ENCODE measurements at places on chromosomes 6 and 20.

- DNase-seq, result no peak
Measured at GRCh38 chr20:50540620-50541605, 30.7 kb downstream of the PTPN1 start.

DNA sequence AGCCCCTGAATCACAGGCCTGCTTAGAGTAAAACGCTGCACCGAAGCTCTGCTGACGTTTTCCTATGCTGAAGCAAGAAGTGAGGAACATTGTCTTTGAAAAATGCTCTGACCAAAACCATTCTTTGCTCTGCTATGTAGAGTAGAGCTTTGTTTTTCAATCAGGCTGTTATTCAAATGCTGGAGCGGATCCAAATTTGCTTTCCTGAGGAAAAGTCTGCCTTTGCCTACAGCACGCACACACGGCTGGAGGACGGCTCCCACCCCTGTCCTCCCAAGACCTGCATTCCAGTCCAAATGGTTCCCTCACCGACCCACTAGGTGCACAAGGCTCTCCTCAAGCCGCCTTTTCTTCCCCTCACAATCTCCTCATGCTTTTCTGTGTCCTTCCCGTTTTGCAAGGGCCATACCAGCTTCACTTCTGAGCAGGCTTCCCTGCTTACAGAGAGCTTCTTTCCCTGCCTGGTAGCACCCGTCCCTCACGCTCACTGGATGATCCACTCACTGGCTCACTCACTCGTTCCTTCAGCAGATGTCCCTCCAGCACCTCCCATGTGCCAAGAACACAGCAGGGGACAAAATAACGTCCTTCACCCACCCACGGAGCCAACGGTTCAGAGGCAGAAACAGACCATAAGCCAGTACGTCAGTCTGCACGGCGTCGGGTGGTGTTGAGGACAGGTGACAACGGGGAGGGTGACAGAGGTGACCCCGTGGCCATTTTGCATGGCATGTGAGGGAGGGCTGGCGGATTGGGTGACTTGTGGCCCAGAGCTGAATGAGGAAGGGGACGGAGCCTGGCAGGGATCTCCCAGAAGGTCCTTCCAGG, 137.9 kb upstream of the NEDD9 start:
- no peak for DNase-seq

GRCh38 chr6:124742971-124743370, 219.3 kb upstream of the RNF217 start:
- no peak for DNase-seq

- DNase-seq, result no peak
Measured at GRCh38 chr6:80618953-80619352, 512.5 kb downstream of the BCKDHB start.

DNA sequence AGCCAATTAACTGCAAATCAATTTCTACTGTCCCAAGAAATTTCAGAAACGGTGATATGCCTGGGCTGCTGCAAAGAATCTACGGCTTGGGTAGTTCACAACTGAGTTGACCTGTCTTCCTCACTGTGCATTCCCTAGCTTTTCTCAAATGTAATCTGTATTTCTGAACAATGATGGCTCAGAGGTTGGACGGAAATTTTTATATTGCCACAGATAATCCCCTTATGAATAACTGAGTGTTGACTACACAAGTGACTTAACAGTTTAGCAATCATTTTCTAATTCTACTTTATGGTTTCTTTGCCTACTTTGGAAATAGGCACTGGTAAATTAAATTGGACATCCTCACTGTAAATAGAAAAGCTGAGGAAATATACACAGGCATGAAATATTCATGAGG, 94.5 kb downstream of the ARHGAP18 start:
- no peak for DNase-seq

GRCh38 chr6:159467473-159468041, 225.5 kb downstream of the SOD2 start:
- DNase-seq, result no peak

DNA sequence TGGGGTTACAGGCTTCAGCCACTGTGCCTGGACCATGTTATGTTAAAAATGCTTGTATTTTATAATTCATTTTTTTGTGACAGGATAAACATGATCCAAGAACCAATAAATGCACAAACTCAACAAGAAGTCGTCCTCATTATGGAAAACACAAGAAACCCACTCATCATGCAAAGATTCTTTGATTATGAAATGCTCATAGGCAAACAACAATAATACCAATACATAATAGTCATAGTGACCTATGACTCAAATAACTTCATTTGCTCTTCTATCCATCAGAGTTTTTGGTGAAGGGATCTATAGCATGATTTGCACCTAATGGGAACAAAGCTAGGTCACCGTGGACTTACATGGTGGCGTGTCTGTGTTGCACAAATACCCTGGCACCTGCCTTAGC, 217.1 kb upstream of the THEMIS start:
- DNase-seq, result no peak

DNA sequence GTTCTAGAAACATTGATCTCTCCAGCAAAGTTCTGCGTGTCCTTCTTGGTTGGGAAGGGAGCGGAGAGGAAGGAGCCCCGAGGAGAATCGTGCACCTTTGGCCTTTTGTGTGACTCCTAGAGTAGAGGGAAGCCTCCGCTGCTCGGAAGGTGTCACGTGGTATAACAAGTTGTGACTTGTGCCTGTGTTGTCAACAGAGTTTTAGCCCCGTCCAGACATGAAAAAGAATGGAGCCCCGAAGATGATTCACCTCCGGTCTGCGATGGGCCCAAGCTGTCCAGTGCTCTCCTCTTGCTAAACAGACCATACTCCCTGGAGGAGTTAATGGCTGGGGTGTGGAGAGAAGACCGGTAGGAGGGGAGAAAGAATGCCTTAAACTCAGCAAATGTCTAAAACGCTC, 7.0 kb downstream of the EYA2 start:
- no peak for DNase-seq

DNA sequence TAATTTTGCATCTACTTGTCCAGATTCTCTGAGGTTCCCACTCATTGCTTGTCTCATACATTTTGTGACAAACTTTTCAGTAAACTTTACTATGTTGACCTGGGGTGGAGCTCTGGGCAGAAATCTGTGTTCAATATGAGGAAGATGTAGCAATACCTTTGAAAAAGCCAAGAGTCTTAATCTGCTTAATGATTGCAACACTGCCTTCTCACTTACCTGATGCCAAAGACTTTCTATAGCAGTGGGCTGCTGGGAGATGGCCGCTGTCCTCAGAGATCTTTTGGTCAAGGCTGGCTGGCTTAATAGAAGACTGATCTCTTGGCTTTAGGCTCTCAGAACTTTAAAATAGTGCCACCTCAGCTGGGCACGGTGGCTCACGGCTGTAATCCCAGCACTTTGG, 70.1 kb upstream of the RBM24 start:
- no peak for DNase-seq

GRCh38 chr20:20304942-20305341, 63.0 kb upstream of the INSM1 start:
- DNase-seq, result no peak

DNA sequence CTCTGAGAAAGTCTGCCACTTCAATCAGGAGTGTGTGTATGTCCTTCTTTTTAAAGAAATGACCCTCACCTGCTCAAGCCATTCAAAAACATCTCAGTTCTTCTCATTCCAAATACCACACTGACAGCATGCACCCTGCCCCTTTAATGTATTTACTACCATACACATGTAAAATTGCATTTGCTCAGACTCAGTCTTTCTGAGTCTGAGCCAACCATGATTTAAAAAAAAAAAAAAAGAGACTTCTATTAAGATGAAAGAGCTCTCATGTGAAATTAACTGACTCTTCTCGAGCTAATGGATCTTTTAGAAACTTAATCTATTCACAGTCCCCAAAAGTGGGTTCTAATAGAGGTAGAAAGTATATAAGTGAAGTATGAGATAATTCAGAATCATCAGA, 1.4 kb upstream of the FILIP1 start:
- DNase-seq, result no peak

DNA sequence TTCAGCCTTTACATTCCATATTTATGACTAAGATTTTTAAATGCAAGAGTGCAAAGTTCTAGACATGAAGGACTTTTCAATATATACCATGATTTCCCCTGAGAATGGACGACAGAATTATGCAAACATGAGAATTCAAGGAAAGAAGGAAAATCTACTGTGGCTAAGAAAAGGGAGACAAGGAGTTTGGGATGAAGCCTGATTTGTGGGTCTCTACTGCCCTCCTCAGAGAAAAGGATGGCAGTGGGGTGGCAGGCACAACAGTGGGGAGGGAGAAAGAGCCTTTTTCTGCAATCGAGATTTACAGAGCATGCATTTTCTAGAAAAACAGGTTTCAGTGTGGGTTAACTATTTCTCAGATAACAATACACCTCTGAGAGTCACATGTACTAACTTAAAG, 466.9 kb upstream of the NRSN1 start:
- peak; percentile 14 for DNase-seq

GRCh38 chr6:15239616-15240364, 6.1 kb upstream of the JARID2 start:
- DNase-seq, result no peak

DNA sequence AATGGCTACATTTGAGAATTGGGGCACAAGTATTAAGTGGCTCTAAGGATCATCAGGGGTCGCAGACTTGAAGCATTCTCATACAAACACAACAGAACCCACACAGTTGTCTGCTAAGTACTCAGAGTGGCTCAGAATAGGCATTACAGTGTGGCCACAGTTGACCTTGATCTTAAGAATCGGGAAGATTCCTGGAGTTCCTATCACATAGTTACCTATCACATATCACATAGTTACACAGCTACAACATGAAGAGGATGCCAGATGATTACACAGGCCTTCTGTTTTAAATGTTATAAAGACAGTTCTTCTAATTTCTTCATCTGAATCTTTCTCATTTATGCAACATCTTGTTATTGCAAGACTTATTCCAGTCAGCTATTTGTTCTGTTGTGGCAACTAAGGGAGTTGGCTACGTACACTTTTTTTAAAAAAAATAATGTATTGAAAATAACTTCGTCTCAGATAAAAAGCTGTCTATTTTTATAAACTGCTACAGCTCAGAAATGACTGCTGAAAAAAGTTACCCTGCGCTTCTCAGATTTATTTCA, 129.0 kb downstream of the REV3L start:
- DNase-seq, result no peak

DNA sequence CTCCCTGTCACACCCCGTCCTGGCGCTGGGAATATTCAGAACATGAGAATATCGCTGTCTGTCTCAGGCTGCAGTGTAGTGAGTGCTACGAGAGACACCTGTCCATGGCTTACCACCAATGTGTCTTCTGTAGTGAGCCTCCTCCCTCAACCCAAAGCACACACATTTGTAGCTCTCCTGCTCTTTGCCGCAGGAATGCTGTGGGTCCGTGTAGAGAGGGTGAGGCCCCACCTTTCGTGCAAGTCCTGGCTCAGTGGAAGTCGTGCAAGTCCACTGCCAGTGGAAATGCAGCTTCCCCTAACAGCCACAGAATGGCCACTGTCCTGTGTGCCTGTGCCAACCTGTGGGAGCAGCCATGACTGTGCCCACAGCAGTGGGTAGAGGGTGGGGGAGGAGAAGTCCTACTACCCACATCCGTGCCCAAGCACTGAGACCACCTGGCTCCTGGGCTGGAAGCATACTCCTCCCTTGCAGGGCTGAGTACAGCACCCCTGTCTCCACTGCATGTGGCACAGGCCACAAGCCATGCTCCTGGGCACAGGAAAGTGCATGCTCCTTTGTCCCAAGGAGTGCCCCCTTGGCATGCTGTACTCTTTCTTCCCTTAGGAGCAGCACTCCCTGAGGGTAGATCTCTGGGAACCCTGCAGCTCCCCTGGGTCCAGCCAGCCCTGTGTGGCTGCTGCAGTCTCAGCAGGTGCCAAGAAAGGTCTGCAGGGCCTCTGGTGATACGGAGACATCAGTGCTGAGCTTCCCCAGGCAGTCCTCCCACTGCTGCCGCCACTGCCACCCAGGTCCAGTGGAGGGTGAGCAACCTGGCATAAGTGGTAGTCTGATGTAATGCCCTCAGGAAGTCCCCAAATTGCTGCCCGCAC, 28.0 kb downstream of the IGF2R start:
- no peak for DNase-seq

GRCh38 chr20:57478176-57478575, 46.8 kb downstream of the CTCFL start:
- DNase-seq, result no peak

- DNase-seq, result no peak
Measured at GRCh38 chr6:90643381-90643780, 56.5 kb upstream of the MAP3K7 start.

DNA sequence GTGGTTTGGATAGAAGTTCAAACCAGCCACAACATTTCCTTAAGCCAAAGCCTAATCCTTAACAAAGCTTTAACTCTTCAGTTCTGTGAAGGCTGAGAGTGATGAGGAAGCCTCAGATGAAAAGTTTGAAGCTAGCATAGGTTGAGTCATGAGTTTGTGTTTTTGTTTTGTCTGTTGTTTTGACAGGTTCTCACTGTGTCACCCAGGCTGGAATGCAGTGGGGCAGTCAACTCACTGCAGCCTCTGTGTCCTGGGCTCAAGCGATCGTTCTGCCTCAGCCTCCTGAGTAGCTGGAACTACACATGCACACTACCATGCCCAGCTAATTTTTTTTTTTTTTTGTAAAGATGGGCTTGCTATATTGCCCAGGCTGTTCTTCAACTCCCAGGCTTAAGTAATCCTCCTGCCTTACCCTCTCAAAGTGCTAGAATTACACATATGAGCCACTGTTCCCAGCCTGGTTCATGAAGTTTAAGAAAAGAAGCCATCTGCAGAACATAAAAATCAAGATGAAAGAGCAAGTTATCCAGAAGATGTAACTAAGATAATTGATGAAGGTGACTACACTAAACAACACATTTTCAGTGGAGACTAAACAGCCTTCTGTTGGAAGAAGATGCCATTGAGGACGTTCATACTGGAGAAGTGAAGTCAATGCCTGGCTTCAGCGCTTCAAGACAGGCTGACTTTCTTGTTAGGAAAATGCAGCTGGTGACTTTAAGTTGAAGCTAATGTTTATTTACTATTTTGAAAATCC, 96.2 kb downstream of the SMAP1 start:
- DNase-seq, result no peak

- no peak for DNase-seq
Measured at GRCh38 chr6:151291722-151292059, 51.9 kb downstream of the AKAP12 start.

- no peak for DNase-seq
Measured at GRCh38 chr20:49395659-49396058, 86.8 kb downstream of the KCNB1 start.

- DNase-seq, result no peak
Measured at GRCh38 chr6:5843078-5843477, 163.6 kb downstream of the NRN1 start.

- peak; percentile 58 for DNase-seq
Measured at GRCh38 chr6:146358431-146359046, 185.1 kb upstream of the RAB32 start.
